ENCODE measurements at places on chromosomes 16 and 17. TPM values are rescaled to one million over a fixed set of nuclear protein-coding genes. Genes with fewer than 3 reads are reported as not detected.

NTN1 gene
- total RNA-seq: 142 TPM

DNA sequence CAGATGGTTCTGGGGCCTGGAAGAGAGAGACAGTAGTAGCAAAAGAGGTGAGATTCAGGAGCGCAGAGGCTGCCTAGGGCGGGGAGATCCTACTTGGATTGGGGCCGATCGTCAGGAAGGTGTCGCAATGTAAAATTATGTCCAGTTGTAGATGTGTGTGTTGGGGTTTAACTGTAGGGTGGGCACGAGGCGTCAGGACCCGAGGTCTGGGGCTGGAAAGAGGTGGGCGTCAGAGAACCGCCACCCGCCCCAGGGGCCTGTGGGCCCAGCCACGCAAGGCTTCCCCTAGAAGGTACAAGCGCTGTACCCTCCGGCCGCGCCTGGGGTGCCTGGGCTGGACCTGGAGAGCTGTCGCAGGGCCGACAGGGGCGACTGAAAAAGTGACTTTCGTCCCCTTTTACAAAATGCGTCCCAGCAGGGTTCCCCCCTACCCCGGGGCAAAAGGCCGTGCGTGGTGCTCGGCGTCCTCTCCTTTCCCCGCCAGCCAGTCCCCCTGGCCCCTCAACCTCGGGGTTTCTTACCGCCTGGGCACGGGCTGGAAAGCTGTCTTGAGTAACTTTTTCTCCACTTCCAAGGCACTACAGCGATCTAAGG, 2.8 kb downstream of the IRX3 start:
- H3K27me3 ChIP-seq: peaks cover 17% of the 10 kb centered on the region
- no peaks in the 10 kb centered on the region for H3K36me3 ChIP-seq
- H3K27ac ChIP-seq: no peak overlapping the region
- peak overlapping the region; percentile 61 for H3K4me3 ChIP-seq

- no peak for DNase-seq
- no peaks in the 10 kb centered on the region for H3K36me3 ChIP-seq
- H3K4me3 ChIP-seq: no peak overlapping the region
- no peak overlapping the region for H3K27ac ChIP-seq
- no peaks in the 10 kb centered on the region for H3K27me3 ChIP-seq
Measured at GRCh38 chr17:56034197-56034635, 119.1 kb upstream of the ANKFN1 start.

DNA sequence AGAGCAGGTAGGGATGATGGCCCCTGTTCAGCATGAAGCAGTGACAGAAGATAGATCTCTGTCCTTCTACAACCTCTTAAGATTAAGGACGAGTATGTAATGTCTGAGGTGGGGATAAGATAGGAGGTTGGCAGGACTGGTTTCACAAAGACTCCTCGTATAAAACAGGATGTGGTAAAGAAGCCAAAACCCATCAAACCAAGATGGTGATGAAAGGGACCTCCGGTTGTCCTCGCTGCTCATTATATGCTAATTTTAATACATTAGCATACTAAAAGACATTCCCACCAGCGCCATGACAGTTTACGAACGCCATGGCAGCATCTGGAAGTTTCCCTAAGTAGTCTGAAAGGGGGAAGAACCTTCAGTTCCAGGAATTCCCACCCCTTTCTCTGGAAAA, 27.3 kb downstream of the MIS12 start:
- no peak overlapping the region for H3K4me3 ChIP-seq
- no peak for DNase-seq
- H3K4me1 ChIP-seq: no peaks in the 10 kb centered on the region
- H3K36me3 ChIP-seq: peaks cover 19% of the 10 kb centered on the region
- no peaks in the 10 kb centered on the region for H3K27me3 ChIP-seq

DNA sequence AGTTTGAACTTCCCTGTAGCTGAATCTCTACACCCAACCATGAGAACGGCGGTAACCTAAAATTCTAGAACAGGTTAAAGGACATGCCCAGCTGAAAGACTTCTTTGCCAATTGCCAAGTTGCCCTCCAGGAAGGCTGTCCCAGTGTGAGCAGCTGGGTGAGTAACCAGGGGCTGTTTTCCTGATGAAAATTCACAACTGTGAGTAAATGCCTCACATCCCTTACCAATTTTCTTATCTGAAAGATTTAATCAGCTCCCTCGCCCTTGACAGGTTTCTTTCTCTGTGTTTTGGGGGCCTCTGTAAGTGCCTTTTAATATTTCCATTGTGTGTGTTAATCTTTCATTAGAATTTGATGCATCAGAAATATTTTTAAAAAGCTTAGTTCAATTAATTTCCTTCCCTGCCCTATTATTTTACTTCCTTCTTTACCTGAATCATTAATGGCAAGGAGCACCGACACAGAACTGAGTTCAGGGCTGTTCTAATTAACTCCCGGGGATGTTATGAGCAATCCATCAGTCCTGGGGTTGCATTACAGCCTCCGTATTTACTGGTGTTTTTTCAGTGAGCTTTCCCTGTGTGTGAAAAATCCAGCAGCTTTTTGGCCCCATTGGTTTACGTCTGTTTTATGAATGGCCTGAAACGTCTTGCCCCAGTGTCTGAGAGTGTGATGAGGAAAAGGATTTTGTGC, 152.9 kb downstream of the CLEC16A start:
- H3K27me3 ChIP-seq: no peaks in the 10 kb centered on the region
- peaks cover 6% of the 10 kb centered on the region for H3K36me3 ChIP-seq
- no peak overlapping the region for H3K27ac ChIP-seq
- no peak for DNase-seq
- peaks cover 28% of the 10 kb centered on the region for H3K4me1 ChIP-seq
- no peak overlapping the region for H3K4me3 ChIP-seq

DNA sequence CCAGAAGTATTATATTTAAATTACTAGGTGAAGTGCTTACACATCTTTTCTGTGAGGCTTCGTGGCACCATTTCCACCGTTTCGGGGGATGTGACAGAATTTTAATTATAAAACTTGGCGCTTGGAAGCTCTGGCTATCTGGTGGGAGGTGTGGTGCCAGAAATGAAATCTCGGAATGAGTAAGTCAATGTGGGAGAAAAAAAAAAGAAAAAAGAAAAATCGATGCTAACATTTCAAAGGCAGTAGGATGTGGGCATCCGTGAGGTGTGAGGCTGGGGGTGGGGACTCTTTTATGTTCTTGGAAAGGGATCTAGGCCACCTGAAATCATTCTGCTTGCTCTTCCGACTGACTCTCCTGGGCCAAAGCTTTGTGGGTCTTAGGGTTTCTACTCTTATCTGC, 21.9 kb downstream of the CPPED1 start:
- H3K4me1 ChIP-seq: no peaks in the 10 kb centered on the region
- peaks cover 16% of the 10 kb centered on the region for H3K36me3 ChIP-seq
- DNase-seq: no peak
- H3K27ac ChIP-seq: no peak overlapping the region

DNA sequence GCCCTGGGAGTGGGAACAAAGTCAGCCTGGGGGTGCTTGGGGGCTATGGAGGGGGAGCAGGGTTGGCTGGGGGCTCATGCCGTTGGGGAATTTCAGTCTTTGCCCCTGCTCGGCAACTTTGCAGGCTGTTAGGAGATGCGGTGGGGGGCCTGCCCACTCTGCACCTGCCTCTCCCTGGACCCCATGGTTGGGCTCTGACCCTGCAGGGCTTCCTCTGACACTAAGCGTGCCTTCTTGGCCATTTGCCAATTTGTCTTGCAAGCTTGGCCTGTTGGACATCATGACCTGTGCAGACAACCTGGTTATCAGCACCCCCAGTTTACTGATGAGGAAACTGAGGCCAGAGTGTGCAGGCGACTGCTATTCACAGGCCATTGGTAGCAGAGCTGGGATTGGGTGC, 14.6 kb downstream of the ADCY7 start:
- no peak for DNase-seq
- no peak overlapping the region for H3K27ac ChIP-seq
- H3K36me3 ChIP-seq: no peaks in the 10 kb centered on the region
- peaks cover 31% of the 10 kb centered on the region for H3K4me1 ChIP-seq

GRCh38 chr17:9268546-9268945, 247.2 kb downstream of the NTN1 start:
- no peak for DNase-seq
- H3K27ac ChIP-seq: no peak overlapping the region
- no peaks in the 10 kb centered on the region for H3K36me3 ChIP-seq

DNA sequence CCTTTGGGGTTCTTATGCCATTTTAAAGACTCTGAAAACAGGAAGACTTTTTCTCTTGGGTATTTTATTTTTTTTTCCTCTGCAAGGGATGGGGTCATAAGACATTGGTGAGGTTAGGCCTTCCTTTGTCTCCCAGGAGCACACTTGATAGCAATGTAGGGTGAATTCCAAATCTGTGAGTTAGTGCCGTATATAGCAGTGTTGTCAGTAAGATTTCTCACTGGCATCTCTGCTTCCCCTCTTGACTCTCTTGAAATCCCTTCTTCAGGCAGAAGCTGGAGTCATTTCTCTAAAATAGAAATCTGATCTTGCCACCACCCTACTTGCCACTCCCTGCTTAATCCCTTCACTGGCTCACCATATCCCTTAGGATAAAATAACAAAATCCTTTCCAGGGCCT, 529.7 kb downstream of the WWOX start:
- H3K27me3 ChIP-seq: no peaks in the 10 kb centered on the region
- H3K4me1 ChIP-seq: no peaks in the 10 kb centered on the region
- DNase-seq: no peak

DNA sequence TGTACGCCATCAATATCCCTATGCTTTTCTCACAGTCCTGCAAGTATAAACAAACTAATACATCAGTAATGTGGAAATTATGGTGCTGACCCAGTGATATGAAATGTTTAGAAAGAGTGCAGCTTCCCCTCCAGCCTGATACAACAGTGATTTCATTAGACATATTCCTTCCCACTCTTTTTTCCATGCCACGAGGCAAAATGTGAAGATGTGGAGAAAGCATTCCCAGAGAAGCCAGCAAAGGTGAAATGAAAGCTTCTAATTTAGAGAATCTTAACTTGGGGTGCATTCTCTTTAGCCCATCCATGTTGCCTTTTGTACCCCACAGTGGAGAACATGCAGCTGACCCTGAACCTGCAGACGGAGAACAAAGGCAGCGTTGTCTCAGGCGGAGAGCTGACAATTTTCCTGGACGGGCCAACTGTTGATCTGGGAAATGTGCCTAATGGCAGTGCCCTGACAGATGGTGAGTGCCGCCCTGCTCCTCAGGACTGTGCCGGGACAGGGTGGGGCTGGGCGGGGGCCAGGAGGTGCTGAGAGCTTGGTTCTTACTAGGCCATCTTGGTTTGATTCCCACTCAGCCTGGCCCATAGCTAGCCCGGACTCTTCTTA, 77.8 kb downstream of the WWP2 start:
- no peaks in the 10 kb centered on the region for H3K27me3 ChIP-seq
- no peak for DNase-seq
- peaks cover 5% of the 10 kb centered on the region for H3K36me3 ChIP-seq
- no peaks in the 10 kb centered on the region for H3K4me1 ChIP-seq

- no peak overlapping the region for H3K4me3 ChIP-seq
- no peak for DNase-seq
- H3K27ac ChIP-seq: no peak overlapping the region
- H3K36me3 ChIP-seq: no peaks in the 10 kb centered on the region
- peaks cover 7% of the 10 kb centered on the region for H3K4me1 ChIP-seq
Measured at GRCh38 chr16:67019171-67019570, 9.8 kb upstream of the CBFB start.

Measured in right atrium auricular region (tissue), 2 donors.